ENCODE measurements at places on chromosomes 2 and 18.
A peak's percentile ranks its signal among the peaks of the same experiment; 100 is the strongest.

- no peak for DNase-seq
Measured at GRCh38 chr2:80454628-80455027, 150.1 kb upstream of the LRRTM1 start.

- peak; percentile 93 for DNase-seq
Measured at GRCh38 chr2:197145471-197146056, 165.0 kb downstream of the ANKRD44 start.

- no peak for DNase-seq
Measured at GRCh38 chr18:74791501-74792194, 194.0 kb downstream of the ZNF407 start.

GRCh38 chr2:60495041-60495625 is 58.3 kb downstream of the BCL11A start:
- no peak for DNase-seq

DNA sequence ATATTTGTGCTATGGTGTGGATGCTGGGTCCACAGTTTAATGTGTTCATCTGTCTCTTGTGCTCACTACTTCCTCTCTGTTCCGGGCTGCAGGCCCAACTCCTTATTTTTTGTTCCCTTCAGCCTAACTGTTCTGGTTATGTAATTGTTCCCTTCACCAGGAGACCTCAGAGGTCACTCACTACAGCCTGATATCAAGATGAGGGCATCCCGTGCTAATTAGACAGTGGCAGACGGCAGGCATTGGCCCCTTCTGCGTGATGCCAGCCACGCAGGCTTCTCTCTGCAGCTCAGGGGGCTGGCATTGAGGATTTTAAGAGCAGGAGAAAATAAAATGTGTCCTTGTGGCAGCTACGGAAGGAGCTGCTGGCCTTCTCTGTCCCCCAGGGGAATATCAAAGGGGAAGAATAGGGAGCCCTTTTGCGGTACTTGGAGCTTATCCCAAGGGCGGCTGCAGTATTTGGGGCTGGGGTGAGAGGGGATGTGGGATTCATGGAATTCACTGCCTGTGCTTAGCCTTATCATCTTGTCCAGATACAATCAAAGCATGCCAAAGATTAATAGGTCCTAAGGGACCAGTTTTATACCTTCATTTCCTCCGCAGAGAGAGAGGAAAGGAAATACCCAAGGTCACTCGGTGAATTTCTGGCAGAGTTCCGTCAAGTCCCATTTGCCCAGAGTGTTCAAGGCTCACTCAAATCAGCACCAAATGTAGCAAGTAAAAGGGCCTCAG is 53.3 kb upstream of the TRIB2 start:
- DNase-seq = no peak

DNA sequence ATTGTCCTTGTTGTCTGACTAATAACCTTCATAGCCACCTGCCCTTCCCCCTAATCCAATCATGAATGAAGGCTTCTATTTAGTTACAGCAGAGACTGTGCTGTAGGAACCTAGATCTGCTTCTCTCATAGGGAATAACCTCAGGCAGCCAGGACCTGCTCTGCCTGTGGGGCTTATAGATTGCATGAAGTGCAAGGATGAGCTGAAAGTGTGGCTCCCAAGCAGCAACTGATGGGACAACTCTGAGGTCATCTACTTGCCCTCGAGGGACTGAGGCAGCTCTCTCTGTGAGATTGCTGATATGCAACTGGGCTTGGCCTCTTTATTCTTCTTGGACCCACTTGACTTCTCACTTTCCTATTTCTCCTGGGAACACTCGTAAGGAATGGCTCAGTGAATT is 23.8 kb upstream of the SLC38A11 start:
- no peak for DNase-seq

All from hematopoietic multipotent progenitor cell (in vitro differentiated cells).